Epithelial cell of proximal tubule (primary cell): ENCODE measurements at places on chromosomes 3 and 15.

DNA sequence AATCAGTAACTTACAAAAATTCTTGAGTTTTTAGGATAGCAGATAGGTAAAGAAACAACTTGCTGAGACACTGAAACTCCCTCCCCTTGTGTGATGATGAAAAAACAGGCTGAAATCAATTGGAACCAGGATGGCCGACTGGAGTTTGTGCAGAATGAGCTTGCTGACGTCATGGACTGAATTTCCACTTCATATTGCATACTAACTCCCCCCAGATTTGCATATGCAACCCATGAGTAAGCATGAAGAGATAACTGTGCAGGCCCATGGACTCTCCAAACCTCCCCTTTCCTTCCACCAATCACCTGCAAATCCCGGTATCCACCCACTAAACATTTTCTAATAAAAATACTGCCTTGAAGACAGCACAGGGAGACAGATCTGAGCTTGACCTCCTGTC lies 82.0 kb upstream of the SCN5A start:
- no peak for DNase-seq

DNA sequence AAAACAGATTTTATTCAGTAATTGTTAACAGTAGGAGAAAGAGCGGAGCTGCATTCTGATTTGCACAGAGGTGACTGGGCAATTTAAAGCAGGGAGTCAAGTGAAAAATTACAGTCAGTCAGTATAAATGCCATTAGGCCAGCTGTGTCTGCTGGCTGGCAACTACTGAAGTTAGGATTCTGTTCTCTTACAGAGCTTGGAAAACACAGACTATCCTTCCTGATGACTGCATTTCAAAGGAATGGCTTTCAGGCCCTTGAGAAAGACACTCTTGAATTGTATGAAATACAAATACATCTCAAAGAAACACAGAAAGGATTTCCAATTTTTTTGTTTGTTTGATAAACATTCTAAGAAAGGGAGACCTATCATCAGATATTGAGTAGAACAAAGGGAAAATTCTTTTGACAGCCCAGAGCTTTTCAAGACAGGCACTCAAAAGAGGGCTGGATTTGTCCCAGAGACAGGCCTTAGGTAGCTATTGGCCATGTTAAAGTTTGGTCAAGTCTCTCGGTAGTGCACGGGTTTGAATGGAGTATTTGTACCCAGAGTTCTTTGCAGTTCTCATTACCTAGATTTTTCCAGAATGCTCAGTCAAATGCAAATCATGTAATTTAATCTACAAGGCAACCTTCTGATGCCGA lies 551.2 kb upstream of the CCDC54 start:
- no peak for DNase-seq

- DNase-seq = no peak
Measured at GRCh38 chr3:48258530-48258929, 17.6 kb downstream of the ZNF589 start.

- no peak for DNase-seq
Measured at GRCh38 chr3:45535665-45536064, 58.9 kb upstream of the LIMD1 start.

GRCh38 chr15:74800559-74801094 lies 12.0 kb upstream of the LMAN1L start:
- DNase-seq = no peak

GRCh38 chr3:3683261-3683660 lies 116.0 kb upstream of the LRRN1 start:
- DNase-seq = no peak

- no peak for DNase-seq
Measured at GRCh38 chr3:128567705-128568356, 74.8 kb upstream of the GATA2 start.

DNA sequence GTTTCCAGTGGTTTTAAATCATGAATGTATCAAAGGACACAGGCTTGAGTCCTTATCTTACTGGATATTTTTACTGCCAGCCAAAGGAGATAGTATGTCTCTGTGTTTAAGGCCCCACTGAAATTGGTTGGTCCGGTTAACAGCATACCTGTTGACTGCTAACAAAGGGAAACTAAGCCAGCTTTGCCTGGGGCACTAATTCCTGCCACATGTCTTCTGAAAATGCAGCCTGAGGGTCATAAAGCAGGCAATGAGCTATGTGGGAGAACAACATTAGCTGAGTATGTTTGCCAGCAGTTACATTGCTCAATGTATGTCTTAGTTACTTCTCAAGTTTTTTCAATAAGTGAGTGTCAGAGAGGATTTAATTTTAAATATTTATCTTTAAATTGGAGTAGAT lies 12.4 kb downstream of the PLS1 start:
- no peak for DNase-seq

DNA sequence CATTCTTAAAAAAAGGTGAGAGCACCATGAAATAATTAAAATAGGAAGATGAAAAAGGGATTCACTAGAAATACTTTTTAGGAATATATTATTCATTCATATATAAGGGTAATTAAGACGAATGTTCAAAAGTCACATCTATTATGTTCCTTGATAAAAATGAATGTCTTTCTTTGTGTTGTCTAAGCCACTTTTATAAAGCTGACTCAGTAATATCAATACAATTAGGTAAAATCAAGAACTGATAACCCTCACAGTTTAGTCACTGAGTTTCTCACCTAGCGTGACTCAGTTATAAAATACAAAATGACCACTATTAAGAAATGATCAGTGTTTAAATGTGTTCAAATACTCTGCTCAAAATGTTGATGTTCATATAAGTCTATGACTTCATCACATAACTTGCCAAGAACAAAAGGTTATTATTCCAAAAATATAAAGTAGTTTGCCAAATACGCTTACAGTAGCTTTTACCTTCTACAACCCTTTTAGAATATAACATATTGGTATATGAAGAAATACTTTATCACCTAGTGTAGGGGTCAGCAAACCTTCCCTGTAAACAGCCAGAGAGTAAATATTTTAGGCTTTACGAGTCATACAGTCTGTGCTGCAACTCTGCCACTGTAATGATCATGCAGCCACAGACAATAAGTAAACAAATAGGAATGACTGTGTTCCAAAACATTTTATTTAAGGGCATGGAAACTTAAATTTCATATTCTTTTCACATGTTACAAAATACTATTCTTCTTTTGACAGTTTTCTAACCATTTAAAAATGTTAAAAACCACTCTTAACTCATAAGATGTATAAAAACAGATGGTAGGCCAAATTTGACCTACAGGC lies 369.8 kb downstream of the TBC1D5 start:
- no peak for DNase-seq

GRCh38 chr3:181486141-181486885 lies 225.4 kb upstream of the SOX2 start:
- DNase-seq = no peak

- no peak for DNase-seq
Measured at GRCh38 chr3:117856354-117856753, 1146.8 kb downstream of the TUSC7 start.

GRCh38 chr15:32041294-32041693 lies 11.0 kb downstream of the CHRNA7 start:
- DNase-seq = no peak

GRCh38 chr3:188170461-188171459 lies 16.8 kb downstream of the LPP start:
- no peak for DNase-seq

DNA sequence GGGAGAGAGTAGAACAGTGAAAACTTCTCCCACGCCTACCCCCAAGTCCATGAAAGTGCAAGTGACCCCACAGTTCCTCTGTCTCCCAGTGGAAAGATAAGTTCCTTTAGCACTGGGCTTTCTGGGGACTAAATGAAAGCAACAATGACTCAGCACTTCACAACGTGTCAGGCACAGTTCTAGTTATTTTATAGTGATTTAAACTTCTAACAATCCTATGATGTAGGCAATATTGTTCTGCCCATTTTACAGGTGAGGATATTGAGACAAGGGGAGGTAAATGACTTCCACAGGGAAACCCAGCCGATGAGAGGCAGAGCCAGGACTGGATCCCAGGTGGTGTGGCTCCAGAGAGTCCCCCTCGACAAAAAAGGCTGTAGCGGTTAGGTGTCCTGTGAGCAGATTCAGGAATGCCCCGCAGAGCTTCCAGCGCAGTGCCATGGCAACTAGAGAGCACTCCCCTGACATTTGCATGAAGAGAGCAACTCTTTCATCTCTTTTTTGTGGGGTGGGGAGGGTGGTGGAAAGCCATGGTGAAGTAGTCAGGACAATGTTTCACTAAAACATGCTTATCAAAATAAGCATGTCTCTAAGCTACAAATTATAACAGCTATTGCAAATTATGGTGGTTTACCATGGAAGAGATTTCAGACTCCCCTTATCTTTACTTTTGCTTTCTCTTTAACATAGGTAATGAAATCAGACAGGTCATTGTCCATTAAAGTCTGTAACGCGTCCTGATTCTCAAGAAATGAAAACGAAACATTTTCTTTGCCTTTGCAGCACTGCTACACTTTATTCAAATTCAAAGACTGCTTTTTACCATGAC lies 62.1 kb downstream of the NR2F2 start:
- no peak for DNase-seq

- DNase-seq = no peak
Measured at GRCh38 chr3:119330181-119330580, 36.0 kb downstream of the ARHGAP31 start.

GRCh38 chr3:37863949-37864822 lies 2.5 kb downstream of the CTDSPL start:
- DNase-seq = no peak

- DNase-seq = peak; percentile 1
Measured at GRCh38 chr3:128416578-128417211, 50.0 kb downstream of the DNAJB8 start.

DNA sequence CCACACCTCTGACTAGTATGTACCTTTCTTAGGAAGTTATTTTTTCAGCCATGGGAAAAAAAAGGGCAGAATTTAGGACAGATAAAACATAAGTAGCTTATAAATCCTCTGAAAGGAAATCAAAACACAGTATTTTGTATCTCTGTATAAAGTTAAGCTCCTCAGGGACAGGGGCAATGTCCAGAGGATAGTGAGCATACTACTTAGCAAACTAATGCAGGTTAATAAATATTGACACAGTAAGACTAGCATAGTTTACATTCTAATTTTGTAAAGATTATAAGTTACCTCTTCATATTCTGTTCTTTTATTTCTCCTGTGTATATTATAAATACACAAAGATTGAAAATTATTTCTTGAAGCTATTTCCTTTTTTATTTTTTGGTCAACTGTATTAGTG lies 2.1 kb downstream of the UBE3A start:
- no peak for DNase-seq

GRCh38 chr3:15221574-15222217 lies 15.7 kb downstream of the CAPN7 start:
- DNase-seq = no peak

GRCh38 chr3:138199851-138200250 lies 12.8 kb downstream of the ARMC8 start:
- no peak for DNase-seq

GRCh38 chr3:47065058-47065457 lies 85.6 kb downstream of the NBEAL2 start:
- no peak for DNase-seq

- DNase-seq = no peak
Measured at GRCh38 chr3:132730891-132731580, 8.8 kb upstream of the NPHP3 start.

GRCh38 chr15:48963524-48964113 lies at the start of gene SHC4:
TSS of gene SHC4 (minus strand) at chr15:48963919. CDS start at chr15:48963015, 904 bp downstream.
- no peak for DNase-seq

DNA sequence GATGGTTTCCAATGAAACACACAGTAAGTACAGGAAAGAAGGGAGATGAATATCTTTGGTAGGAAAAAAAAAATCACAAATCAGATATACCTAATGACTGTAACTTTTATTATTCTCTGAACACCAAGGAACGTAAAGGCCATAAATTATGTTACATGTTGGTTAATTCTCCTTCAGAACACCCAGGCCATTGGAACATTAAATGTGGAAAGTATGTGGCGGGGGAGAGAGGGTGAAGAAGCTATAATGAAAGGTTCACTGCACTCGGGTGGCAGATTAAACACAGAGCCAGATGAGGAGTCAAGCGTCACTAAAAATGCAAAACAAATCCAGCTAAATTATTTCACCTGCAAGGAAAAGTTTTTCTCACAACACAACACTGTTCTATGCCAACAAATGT lies 193.8 kb downstream of the FHIT start:
- peak; percentile 9 for DNase-seq

DNA sequence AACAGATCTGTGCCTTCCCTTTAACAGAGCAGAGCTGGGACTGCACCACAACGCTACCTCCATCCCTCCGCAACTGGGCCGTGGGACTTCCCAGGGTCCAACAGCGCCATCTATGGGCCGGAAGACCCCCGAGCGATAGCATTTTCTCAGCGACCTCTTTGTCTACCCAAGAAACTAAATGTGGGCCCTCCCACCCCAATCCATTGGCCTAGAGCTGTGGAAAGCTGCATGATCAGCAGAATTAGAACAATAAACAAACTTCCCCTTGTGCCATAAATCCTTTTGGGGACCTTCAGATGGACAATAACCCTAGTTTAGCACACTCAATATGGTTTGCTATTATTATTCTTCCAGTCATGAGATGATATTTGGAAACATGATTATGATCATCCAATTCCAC lies 74.8 kb upstream of the NTRK3 start:
- no peak for DNase-seq

DNA sequence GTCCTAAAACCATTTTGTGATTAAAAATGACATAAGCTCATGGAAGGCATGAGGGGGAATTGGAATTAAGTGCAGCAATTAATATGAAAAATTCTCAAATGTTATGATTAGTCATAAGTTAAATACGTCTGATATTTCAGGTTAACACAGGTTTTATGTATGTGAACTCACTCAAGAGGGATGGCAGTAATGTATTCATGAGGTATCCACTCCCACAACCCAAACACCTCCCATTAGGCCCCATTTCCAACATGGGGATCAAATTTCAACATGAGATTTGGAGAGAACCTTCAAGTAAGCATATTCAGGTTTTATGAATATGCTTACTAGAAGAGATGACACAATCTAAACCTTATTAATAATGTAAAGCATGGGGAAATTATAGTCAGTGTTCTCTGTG lies 41.6 kb upstream of the IL20RB start:
- no peak for DNase-seq

GRCh38 chr15:97171556-97171955 lies 788.9 kb upstream of the ARRDC4 start:
- DNase-seq = no peak

- DNase-seq = no peak
Measured at GRCh38 chr3:171845481-171846284, 2.5 kb downstream of the TMEM212 start.

DNA sequence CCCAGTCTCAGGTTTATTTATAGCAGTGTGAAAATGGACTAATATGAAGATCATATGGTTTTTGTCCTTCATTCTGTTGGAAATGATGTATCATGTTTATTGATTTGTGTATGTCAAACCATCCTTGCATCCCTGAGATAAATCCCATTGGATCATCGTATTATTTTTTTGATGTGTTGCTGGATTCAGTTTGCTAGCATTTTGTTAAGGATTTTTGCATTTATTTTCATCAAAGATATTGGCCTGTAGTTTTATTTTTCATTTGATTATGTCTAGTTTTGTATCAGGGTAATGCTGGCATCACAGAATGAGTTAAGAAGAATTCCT lies 34.3 kb downstream of the FAIM start:
- DNase-seq = no peak
